ENCODE measurements at places on chromosomes 7 and 10.

DNA sequence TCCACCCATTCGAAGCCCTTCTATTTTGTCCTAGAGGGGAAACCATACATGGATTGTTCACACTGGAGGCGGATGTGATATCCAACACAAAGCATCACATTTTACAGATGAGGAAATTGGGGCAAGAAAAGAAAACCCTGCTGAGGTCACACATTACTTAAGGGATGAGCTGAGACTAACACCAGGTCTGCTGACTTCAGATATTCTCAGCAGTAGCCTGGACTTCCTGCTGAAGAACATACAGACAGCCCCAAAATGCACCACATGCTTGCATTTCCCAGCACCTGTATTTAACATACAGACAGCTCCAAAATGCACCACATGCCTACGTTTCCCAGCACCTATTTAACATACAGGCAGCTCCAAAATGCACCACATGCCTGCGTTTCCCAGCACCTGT is 11.2 kb downstream of the GIMAP5 start:
- H3K4me1 ChIP-seq: no peaks in the 10 kb centered on the region
- DNase-seq: no peak
- no peaks in the 10 kb centered on the region for H3K36me3 ChIP-seq

DNA sequence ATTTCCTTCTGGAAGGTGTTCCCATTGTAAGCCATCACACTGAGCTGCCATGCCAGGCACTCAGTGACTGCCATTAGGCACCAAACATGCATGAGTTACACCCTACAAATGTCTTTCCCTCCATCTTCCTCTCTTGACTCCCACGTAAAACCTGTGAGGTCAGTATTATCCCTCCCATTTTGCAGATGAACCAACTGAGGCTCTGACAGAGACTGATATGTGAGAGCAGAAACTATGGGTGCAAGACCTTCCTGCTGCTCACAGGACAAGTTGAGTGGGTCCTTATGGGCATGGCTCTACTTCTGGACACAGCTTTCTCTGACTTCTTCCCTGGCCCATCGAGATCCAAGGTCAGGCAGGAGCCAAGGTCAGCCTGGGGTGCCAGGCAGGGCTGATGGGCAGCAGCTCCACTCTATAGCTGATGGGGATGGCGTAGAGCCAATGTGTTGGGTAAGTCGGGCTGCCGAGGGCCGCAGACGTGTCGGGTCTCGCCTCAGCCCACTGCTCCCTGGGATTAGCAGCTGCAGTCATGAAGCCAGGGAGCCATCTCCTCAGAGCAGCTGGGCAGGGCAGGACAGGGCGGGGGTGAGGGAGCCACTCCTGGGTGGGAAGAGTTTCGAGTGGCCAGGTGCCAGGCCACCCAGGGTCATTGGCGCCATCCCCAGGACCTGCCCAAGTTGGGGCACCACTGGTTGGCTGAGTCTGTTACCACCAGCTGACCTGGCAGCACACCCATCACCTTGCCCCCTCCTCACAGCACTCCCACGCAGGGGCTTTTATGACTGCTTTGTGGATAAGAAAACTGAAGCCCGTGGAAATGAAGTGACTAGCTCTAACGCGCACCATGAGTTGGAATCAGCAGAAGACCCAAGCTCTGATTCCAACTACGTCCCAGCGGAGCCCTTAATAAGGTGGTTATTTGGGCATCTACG is 117.8 kb upstream of the ZMIZ1 start:
- H3K4me1 ChIP-seq: peaks cover 52% of the 10 kb centered on the region
- H3K27ac ChIP-seq: peak overlapping the region; percentile 72
- no peak for DNase-seq
- no peaks in the 10 kb centered on the region for H3K36me3 ChIP-seq

DNA sequence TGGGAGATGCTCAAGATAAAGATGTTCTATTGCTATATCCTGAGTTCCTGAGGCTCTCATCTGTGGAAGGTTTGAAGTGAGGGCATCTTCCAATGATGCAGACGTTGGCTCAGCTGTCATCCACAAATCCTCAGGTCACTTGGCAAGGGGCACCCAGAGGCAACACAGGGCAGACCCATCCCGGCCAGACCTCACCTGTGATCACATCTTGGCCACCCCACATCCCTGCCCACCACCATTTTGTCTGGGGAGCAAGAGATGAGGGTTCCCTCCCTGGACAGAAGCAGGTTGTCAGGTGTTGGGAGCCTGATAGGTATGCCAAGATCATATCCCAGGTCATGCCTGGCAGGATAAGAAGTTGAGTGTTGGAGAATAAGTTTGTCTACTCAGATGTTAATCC is 918.2 kb upstream of the ZNF722 start:
- no peak overlapping the region for H3K4me3 ChIP-seq
- no peak overlapping the region for H3K27ac ChIP-seq
- no peaks in the 10 kb centered on the region for H3K4me1 ChIP-seq
- H3K36me3 ChIP-seq: no peaks in the 10 kb centered on the region
- DNase-seq: peak; percentile 81

DNA sequence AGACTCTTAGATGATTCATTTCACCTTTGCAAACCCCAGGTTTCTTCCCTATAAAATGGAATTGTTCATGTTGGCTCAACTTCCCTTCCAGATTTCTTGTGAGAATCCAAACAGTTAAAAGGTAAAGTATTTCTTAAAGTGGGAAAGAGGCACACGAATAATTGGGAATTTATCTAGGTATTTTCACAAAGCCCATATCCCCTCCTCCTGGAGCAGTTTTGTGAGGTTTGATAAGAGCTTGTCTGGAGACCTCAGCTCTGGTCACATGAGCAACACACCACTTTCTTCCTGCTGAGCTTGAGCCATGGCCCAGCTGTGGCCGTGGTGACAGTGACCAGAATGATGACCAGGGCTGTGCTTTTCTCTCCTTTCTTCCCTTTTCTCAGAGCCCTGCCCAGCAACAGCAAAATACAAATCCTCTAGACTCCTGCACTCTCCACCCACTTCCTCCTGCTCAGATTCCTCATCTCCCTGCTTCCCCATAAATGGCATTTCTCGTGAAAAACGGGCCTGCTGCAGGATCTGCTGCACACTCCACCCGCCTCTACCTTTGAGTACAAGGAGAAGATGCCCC is 87.7 kb downstream of the PIK3CG start:
- no peaks in the 10 kb centered on the region for H3K4me1 ChIP-seq
- DNase-seq: no peak

GRCh38 chr10:73967022-73967429 is 30.9 kb upstream of the VCL start:
- H3K27me3 ChIP-seq: no peaks in the 10 kb centered on the region
- no peaks in the 10 kb centered on the region for H3K36me3 ChIP-seq
- no peak overlapping the region for H3K4me3 ChIP-seq

- H3K27me3 ChIP-seq: no peaks in the 10 kb centered on the region
- no peak overlapping the region for H3K4me3 ChIP-seq
- no peak overlapping the region for H3K27ac ChIP-seq
- DNase-seq: no peak
- no peaks in the 10 kb centered on the region for H3K36me3 ChIP-seq
- H3K4me1 ChIP-seq: no peaks in the 10 kb centered on the region
These were observed 19.2 kb downstream of the TBATA start for GRCh38 chr10:70765794-70766594.

DNA sequence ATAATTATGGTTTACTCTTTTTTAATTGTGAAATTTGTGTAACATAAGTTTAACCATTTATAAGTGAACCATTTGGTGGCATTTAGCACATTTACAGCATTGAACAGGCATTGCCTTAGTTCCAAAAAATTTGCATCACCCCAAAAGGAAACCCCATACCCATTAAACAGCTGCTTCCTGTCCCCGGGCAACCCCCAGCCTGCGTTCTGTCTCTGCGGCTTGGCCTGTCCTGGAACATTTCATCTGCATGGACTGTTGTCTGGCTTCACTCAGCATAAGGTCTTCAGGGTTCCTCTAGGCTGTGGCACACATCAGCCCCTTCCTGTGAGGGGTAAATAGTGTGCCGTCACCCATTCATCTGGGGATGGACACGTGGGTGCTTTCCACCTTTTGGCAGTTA is 6.9 kb downstream of the RET start:
- H3K36me3 ChIP-seq: no peaks in the 10 kb centered on the region
- no peaks in the 10 kb centered on the region for H3K4me1 ChIP-seq
- H3K27ac ChIP-seq: no peak overlapping the region
- no peak overlapping the region for H3K4me3 ChIP-seq

GRCh38 chr10:30039567-30039966 is 19.8 kb downstream of the JCAD start:
- H3K27ac ChIP-seq: no peak overlapping the region
- no peak overlapping the region for H3K4me3 ChIP-seq
- H3K4me1 ChIP-seq: no peaks in the 10 kb centered on the region
- no peak for DNase-seq
- no peaks in the 10 kb centered on the region for H3K36me3 ChIP-seq

DNA sequence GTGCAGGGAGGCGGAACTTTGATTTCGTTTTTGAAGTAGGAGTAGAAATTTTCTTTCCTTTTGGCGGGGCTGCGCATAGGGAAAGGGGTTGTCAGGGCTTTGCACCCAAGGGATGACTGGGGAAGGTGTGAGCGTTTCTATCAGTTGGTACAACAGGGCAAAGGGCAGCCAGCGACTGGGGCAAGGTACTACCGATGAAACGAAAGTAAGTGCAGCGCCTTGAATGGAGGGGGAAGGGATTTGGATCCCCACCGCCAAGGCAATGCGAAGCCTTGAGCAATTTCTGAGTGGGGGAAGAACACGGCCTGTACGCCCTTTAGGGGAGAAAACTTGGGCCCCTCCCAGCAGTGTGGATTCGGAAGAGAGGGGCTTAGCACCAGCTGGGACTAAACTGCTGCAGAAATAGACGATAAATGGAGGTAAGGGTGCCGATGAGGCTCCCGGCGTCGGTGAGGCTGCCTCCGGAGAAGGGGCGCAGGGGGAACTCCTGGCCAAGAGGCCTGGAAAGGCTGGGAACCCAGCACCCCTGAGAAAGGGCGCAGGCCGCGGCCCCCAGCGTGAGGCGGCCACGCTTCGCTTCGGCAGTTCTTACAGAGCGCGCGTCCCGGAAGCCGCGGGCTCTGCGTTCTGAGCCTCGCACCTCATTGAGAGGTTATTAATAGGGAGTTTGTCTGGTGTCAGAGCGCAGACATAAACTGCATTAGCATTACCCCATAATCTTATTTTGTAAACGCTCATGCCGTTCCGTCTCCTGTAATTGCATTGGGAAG is 10.0 kb upstream of the TLX1 start:
- H3K27me3 ChIP-seq: peaks cover 20% of the 10 kb centered on the region
- H3K36me3 ChIP-seq: no peaks in the 10 kb centered on the region
- peaks cover 18% of the 10 kb centered on the region for H3K4me1 ChIP-seq
- H3K4me3 ChIP-seq: peak overlapping the region; percentile 45
- DNase-seq: no peak

- no peaks in the 10 kb centered on the region for H3K4me1 ChIP-seq
- no peak overlapping the region for H3K27ac ChIP-seq
- no peak overlapping the region for H3K4me3 ChIP-seq
- no peak for DNase-seq
These were observed 898.1 kb downstream of the TYW1 start for GRCh38 chr7:67894746-67895145.

DNA sequence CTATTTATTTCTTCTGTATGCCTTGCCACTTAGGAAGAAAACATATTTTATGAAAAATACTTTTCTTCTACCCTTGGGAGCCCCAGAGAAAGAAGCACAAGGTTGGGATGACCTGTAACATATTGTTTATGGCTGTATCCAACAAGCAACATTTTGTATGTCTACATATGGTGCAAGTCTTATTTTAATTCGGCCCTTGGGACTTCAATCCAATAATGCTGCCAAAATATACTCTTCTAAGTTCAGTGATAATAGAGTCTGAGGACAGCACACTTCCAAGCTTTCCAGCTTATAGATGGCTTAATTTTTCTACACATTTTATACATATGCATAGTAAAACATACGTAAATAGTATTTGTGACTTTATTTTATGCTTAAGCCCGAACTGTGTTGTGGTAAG is 318.5 kb upstream of the SEMA3A start:
- no peaks in the 10 kb centered on the region for H3K27me3 ChIP-seq
- no peak for DNase-seq
- no peak overlapping the region for H3K27ac ChIP-seq
- no peaks in the 10 kb centered on the region for H3K4me1 ChIP-seq
- H3K4me3 ChIP-seq: no peak overlapping the region
- no peaks in the 10 kb centered on the region for H3K36me3 ChIP-seq

DNA sequence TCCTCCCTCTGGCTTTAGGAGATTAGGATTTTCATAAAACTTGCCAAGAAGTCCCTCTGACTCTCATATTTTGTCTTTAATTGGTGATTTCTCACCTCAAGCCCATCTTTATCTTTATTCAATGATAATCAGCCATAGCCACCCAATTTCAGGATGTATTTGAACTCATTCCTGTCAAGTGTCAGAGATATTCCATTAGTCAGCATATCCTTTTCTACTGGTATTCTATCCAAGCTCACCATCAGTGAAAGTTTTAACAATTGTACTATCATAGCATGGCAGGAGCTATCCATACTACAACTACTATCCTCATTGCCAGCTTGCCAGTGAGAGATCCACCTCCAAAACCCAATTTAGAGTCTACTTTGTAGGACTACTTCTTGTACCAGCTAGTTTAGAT is 114.6 kb downstream of the GNAI1 start:
- H3K27me3 ChIP-seq: no peaks in the 10 kb centered on the region
- H3K4me1 ChIP-seq: no peaks in the 10 kb centered on the region
- no peaks in the 10 kb centered on the region for H3K36me3 ChIP-seq

DNA sequence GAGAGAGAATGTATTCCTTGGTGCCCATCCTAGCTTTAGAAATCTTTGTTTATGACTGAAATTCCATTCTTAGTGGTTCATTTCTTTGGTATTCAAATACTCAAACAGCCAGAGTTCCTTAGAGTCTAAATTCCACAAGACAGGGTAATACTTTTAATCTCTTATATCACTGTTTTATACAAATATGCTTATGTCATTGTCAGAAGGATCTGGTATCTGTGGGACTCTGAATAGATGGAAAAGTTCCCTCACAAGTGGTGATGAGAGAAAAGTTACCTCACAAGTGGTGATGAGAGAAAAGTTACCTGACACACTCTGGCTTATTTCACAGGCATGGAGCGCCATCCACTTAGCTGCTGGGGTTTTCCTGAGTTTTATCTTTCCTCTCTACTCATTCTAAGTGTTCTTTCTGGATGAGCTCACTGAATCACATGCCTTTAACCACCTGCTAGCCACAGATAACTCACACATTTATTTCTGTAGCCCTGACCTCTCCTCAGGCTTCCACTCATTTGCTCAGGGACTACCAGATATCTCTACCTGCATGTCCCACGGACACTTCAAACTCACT is 784.0 kb downstream of the SUGCT start:
- no peaks in the 10 kb centered on the region for H3K4me1 ChIP-seq
- no peaks in the 10 kb centered on the region for H3K27me3 ChIP-seq
- no peaks in the 10 kb centered on the region for H3K36me3 ChIP-seq
- no peak overlapping the region for H3K27ac ChIP-seq
- H3K4me3 ChIP-seq: no peak overlapping the region
